ENCODE measurements at places on chromosomes 5 and 9.

GRCh38 chr9:136249877-136250559 is 4.4 kb upstream of the QSOX2 start:
- ATAC-seq = peak; percentile 37

GRCh38 chr9:86944796-86945727 is 2.2 kb downstream of the GAS1 start:
- no peak for ATAC-seq

GRCh38 chr9:105233873-105234272 is 10.6 kb upstream of the SLC44A1 start:
- no peak for ATAC-seq

- ATAC-seq = peak; percentile 43
Measured at GRCh38 chr5:157312492-157312891, 46.6 kb downstream of the CYFIP2 start.

- no peak for ATAC-seq
Measured at GRCh38 chr9:88722753-88723152, 187.8 kb downstream of the NXNL2 start.

DNA sequence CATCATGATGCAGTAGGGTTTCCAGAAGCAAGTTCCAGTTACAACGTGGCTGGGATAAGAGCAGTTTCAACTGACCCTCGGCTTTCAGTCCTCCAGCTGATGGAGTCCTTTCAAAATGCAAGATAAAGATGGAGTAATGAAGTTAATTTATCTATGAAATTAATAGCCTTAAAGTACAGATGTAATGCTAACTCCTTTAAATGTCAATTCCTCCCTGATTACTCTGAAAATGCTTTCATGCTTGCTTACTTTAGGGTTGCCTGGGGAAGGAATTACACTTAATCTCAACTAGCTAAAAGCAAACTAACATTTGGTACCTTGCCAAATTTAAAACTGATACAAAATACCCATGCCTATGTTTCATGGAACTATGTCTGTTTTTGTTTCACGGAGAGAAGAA is 178.4 kb downstream of the KIAA0825 start:
- no peak for ATAC-seq

DNA sequence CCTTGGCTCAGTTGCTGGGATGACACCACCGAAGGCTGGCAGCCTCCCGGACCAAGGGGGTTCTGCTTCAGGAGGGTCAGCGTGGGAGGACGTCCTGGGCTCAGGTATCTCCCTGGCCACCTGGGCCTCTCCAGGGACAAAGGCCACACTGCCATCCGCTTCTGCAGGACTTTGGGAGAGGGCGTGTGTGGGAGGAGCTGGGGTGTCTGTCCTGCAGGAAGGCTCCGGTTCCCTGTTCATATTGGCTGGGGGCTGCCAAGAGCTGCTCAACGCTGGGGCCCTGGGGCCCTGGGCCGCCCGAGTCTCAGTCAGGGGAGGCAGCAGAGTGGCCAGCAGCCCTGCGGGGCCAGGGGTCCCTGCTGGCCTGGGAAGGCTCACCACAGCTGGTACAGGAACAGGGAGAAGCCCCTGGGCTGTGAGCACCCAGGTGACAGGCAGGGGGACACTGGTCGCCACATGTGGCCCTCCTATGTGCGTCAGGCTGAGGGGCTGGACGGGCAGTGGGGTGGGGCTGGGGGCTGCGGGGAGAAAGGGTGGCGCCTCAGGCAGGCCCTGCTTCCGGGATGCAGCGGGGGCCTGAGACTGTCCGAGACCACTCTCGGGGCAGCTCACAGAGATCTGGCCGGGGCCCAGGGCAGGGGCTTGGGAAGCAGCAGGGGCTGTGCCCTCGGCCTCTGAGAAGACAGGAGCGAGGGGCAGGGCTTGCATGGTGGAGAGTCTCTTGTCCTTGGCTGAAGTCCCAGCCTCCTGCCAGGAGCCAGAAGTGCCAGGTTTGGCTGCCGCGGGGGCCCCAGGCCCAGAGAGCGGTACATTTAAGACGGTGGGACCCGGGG is 4.9 kb upstream of the CARD9 start:
- ATAC-seq = no peak

DNA sequence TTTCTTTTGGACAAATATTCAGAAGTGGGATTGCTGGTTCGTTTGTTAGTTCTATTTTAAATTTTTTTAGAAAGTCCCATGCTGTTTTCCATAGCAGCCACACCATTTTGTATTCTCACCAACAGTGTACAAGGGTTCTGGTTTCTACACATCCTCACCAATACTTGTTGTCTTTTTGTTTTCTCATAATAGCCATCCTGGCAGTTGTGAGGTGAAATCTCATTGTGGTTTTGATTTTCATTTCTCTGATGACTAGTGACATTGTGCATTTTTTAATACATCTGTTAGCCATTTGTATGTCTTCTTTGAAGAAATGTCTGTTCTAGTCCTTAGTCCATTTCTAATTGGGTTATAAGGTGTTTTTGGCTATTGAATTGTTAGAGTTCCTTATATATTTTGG is 214.3 kb downstream of the ARRDC3 start:
- ATAC-seq = no peak

GRCh38 chr5:116702776-116703175 is 128.2 kb upstream of the SEMA6A start:
- no peak for ATAC-seq

- ATAC-seq = no peak
Measured at GRCh38 chr5:74070766-74071165, 444.8 kb downstream of the ARHGEF28 start.

GRCh38 chr9:93597871-93598646 is 21.7 kb downstream of the PHF2 start:
- no peak for ATAC-seq

DNA sequence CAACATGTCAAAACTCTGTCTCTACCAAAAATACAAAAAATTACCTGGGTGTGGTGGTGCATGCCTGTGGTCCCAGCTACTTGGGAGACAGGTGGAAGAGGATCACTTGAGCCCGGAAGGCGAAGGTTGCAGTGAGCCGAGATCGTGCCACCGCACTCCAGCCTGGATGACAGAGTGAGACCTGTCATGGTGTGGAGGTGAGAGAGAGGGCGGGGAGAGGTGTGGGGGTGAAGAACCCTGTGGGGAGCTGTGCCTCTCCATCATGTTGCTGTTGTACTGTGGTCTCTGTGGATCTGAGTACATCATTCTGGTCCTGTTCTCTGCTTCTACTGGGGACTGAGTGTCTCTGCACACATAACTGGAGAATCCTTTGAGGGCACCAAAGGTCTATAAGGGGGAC is 11.3 kb upstream of the SLC34A1 start:
- no peak for ATAC-seq

DNA sequence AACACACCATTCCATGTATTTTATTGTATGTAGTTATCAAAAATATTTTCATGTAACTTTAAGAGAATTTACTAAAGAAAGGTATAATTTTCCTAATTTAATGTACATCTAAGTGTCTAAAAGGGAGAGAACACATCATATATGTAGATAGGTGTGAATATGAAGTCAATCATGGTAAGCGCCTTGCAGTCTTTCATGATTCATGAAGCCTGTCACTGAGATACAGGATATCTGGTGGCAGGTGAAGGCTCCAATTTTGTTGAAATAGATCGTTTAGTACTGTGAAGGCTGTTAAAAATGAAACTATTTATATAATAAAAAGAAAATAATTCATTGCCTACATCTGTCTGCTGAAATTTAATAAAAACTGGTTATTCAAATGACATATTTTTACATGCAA is 15.5 kb upstream of the RGMB start:
- no peak for ATAC-seq

DNA sequence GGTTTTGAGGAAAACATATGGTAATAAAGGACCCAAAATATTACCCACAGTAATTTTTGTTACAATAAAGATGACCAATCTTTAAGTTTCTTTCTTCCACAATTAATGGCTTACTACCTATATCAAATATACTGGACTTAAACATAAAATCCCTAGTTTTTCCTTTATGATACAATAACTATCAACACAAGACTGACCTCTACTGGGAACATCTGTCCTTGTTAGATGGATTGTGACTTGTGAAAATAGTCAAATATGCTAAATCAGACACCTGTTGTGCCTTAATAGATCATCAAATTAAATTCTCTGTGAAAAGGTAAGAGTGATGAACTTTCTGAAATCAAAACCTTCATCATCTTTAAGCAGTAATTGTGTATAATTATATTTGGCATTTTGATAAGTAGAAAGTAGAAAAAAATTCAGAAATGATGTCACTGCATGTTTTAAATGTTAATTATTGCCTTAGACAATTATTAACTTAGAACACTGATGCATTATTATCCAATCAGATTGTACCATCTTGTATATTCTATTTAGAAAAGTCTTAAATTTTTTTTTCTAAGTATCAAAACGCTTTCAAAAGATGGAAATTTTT is 113.6 kb downstream of the DEPDC1B start:
- ATAC-seq = no peak

GRCh38 chr5:111511174-111511830 is 1.0 kb downstream of the STARD4 start:
- no peak for ATAC-seq

GRCh38 chr9:34507556-34507955 is 15.2 kb downstream of the ENHO start:
- no peak for ATAC-seq

GRCh38 chr5:33441241-33442177 is 744 bp downstream of the TARS1 start:
- no peak for ATAC-seq

DNA sequence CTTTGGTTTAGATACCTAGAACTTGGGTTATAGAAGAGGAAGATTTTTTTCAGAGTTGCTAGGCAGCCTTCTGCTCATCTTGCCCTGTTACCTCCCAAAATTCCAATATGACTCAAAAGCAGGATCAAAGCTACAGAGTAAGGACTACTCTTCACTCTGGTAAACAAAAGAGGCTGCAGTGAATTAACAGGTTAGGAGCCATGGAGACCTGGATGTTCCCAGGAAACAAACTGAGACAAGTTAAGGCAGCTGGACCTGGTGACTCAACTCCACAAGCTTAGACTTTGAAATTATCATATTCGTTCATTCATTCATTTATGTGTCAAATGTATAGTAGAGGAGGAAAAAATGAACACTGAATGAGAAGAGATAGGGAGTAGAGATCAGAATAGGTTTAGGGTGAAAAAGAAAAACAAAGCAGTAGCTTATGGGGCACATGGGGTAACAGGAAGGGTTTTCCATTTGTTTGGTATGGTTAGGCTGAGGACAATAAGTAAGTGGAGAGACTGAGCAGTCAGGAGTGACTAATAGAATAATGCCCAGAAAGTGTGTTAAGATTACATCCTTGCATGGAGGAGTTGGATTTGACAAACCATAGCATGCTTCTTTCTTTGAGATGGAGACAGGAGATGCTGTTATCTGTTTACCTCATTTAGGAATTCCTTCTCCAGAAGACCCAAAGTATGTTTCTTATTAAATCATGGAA is 464.0 kb upstream of the ZNF608 start:
- ATAC-seq = peak; percentile 63

GRCh38 chr5:72040513-72040912 is 66.8 kb upstream of the MAP1B start:
- no peak for ATAC-seq

DNA sequence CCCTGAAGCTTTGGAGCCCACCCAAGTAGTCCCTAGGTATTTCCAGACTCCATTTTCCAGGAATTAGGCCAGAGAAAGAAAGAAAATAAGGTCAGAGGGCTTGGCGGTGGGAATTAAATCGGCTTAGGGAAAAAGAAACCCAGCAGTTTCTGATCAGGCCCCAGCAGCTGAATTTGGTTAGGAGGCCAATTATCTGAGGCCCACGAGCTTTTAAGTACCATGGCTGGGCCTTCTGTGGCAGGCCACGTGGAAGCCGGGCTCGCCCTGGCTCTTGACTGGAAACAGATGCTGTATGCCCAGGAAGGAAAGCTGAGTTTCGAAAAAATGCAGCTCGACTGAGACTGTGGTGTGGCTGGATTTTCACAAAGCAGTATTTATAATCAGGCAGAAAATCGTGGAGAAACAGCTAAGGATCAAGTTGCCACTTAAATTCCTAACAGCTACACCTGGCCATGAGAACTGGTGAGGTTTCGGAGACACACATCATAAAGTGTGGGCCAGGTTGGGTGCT is 75.1 kb upstream of the PANK3 start:
- ATAC-seq = peak; percentile 12

DNA sequence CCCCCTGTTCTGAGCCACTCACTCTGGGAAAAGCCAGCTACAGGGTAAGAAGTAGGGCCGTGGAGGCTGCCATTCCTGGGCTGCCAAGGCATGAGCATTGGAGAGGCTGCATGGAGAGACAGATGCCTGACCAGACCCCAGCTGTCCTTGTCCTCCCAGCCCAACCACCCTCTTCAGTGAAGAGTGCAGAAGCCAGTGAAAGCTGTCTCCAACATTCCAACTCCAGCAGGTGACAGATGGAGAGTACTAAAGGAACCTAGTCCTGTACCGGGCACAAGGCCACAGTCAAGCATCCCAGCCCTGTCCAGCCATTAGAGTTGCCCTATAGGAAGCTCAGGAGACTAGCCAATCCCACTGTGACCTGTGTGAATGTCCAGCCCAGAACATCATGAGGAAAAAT is 165.1 kb downstream of the DIRAS2 start:
- no peak for ATAC-seq

GRCh38 chr5:73899055-73899454 is 273.1 kb downstream of the ARHGEF28 start:
- peak; percentile 69 for ATAC-seq

DNA sequence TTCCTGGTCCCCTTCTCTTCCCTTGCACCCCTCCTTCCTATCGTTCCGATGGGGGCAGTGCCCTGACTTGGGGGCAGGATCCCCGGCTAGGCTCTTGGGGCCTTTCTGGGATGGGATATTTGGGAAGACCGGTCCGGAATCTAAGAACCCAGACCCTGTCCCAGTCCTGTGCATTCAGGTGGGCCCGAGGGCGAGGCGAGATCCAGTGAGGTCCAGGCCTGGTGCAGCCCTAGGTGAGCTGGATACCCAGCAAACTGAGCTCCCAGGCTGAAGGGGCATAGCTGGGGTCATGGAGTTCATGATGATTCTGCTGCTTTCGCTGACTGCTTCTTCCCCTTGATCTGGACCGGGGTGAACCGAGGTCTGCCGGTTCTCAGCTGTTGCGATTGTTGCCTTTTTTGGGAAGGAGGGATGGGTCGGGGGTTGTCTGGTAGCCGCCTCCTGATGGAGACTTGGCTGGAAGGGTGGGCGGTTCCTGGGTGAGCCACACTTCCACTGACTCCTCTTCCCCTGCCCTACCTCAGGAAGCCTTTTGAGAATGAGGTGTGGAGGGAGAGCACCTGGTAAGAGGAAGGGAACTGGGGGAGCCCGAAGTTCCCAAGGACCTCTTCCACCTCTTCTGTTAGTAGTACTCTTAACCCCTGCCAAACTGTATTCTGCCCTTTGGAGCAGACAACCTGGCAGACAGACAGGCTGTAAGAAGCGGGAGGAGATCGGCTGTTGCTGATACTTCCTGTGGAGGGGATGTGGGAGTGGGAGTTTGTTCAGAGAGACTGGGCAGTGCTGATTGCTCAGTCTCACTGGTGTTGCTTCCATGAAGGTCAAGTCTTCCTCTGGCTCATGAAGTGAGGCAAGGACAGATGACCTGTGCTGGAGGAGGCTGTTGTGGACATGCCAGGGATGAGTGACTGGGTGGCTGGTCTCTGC is 1.0 kb downstream of the LRRC8A start:
- ATAC-seq = peak; percentile 17

DNA sequence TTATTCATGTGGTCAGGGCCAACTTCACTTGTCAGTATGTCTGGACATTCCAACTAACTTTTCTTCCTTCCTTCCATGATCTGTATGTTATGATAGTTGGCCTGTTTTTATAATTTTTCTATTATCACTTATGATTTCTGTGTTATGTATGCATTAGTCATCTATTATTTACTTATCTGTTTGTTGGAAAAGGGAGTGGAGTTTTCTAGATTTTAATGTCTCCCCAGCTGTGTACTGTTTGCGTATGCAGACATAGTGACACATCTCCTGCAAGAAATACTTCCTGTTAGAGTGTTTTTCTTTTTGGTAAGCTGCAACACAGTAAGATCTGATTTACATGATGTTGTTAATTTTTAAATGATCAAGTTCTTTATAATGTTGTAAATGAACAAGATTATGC is 8.7 kb upstream of the INSYN2B start:
- peak; percentile 69 for ATAC-seq
